GM23248 (cell line): ENCODE measurements at places on chromosomes 11 and 22. TPM values are rescaled to one million over a fixed set of nuclear protein-coding genes. Genes with fewer than 3 reads are reported as not detected.

CCDC179 gene
- not detected in 2 replicates for total RNA-seq

CHST1 gene
- not detected in 2 replicates for total RNA-seq

SCGB2A2 gene
- total RNA-seq: not detected in 2 replicates

- DNase-seq: no peak
- H3K4me3 ChIP-seq: no peak overlapping the region
- H3K27ac ChIP-seq: no peak overlapping the region
- no peaks in the 10 kb centered on the region for H3K27me3 ChIP-seq
- no peaks in the 10 kb centered on the region; the same call in none of the 2 replicates for H3K36me3 ChIP-seq
Observed at GRCh38 chr22:17874231-17874905, 100.1 kb upstream of the BID start.

DNA sequence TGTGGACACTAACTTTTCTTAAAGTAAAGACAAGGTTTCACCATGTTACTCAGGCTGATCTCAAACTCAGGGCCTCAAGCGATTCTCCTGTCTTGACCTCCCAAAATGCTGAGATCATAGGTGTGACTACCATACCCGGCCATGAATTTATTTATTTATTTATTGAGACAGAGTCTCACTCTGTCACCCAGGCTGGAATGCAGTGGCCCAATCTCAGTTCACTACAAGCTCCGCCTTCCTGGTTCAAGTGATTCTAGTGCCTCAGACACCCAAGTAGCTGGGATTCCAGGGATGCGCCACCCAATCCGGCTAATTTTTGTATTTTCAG, 29.7 kb upstream of the PCF11 start:
- no peaks in the 10 kb centered on the region for H3K4me1 ChIP-seq
- no peaks in the 10 kb centered on the region for H3K27me3 ChIP-seq
- H3K4me3 ChIP-seq: no peak overlapping the region
- H3K36me3 ChIP-seq: no peaks in the 10 kb centered on the region

- H3K4me1 ChIP-seq: no peaks in the 10 kb centered on the region
- no peaks in the 10 kb centered on the region for H3K36me3 ChIP-seq
- H3K4me3 ChIP-seq: no peak overlapping the region
Observed at GRCh38 chr22:45896153-45896951, 80.6 kb downstream of the WNT7B start.

DNA sequence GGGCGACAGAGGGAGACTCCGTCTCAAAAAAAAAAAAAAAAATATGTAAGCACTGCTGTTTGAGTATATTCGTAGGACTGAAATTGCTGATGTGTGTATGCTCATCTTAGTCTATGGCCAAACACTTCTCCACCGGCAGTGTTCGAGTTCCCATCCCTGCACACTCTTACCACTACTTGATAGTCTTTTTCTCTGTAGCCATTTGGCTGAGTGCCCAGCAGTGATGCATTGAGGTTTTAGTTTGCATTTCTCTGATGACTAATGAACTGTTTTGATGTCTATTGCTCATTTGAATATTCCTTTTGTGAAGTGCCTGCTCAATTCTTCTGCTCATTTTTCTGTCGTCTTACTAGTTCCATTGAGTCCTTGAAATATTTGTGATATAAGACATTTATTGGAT, 1.9 kb downstream of the TIRAP start:
- DNase-seq: peak; percentile 96
- H3K36me3 ChIP-seq: no peaks in the 10 kb centered on the region
- no peaks in the 10 kb centered on the region for H3K27me3 ChIP-seq
- peaks cover 14% of the 10 kb centered on the region; the same call in 1 of the 2 replicates for H3K4me1 ChIP-seq

DNA sequence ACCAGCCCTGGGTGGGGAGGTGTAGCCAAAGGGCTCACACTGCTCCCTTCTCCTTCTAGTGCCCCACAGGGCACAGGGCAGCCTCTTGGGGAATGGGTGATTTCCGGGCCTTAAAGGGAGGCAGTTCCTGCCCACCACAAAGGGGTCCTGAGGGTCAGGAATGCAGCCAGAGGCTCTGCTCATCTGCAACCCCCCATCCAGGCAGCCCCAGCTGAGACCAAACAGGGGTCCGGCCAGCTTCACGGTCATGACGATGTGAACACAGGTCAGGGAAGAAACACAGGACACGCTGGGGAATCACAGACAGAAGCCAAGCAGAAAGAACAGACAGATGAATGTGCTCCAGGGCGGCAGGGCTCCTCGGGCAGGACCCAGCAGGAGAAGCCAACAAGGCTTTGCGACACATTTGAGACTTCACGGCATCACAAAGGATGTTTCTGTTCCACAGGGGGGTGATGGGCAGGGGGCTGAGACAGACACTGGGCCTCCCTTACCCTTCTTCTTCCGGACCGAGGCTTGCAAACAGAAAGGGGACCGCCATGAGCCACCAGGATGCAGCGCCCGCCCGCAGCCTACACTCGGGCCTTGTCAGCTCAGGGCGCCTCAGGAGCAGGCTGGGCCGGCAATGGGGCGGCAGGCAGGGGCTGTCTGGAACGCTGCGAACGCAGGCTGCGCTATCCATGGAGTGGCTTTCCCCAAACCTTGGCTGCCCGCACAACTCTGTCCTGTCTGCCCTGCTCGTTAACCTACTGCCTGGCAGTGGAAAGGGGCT, 101.9 kb downstream of the CTTN start:
- H3K27ac ChIP-seq: no peak overlapping the region
- no peaks in the 10 kb centered on the region; the same call in 1 of the 2 replicates for H3K27me3 ChIP-seq
- no peak overlapping the region for H3K4me3 ChIP-seq
- H3K36me3 ChIP-seq: no peaks in the 10 kb centered on the region
- H3K4me1 ChIP-seq: no peaks in the 10 kb centered on the region
- no peak for DNase-seq

- H3K4me3 ChIP-seq: peak within 1 kb of the TSS; percentile 77
- no peaks in the 10 kb centered on the region for H3K36me3 ChIP-seq
- no peaks in the 10 kb centered on the region for H3K27me3 ChIP-seq
- H3K4me1 ChIP-seq: peaks cover 8% of the 10 kb centered on the region; the same call in 1 of the 2 replicates
Observed at GRCh38 chr22:35540595-35541253, at the start of gene RASD2. Gene RASD2 (plus strand): TSS chr22:35540831. CDS start chr22:35546810, 5,979 bp downstream.
